ENCODE measurements at places on chromosomes 2 and 18.
A peak's percentile ranks its signal among the peaks of the same experiment; 100 is the strongest.

DNA sequence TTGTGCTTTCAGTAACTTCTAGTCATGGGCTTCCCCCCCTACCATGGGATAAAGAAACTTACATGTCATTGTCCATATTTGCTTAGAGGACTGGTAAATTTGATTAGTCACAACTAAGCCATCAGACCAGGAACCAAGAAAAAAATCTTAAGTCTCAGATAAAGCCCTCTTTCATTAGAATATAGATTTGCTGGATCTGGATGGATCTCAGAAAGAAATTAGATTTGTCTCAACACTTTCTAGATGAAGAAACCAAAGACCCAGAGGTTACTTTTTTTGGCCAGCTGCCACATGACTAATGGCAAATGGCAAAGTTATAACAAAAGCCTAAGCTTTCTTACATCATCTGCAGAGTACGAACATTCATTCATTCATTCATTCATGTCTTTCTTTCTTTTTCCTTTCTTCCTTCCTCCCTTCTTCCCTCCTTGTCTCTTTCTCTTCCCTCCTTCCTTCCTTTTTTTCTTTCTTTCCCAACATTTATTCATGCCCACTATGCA lies 60.2 kb downstream of the CDCA7 start:
- peak; percentile 33 for DNase-seq

DNA sequence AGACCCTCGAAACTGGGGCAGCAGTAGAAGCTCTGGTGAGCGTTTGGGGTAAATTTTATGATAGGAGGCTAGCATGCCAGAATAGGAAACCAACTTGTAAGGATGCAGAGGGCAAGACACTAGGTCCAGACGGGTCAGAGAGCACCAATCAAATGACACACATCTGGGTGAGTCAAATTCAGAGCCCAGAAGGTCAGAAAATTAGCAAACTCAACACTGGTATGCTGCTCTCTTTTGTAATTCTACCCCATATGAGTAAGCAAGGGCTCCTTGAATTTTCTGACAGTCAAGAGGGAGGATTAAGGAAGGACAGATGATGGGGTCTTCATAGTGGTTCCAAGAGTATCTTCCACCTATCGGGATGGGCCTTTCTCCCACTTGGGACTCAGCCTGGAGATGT lies 209.8 kb downstream of the BCL2 start:
- no peak for DNase-seq

- no peak for DNase-seq
Measured at GRCh38 chr2:60297296-60298005, 256.0 kb downstream of the BCL11A start.

DNA sequence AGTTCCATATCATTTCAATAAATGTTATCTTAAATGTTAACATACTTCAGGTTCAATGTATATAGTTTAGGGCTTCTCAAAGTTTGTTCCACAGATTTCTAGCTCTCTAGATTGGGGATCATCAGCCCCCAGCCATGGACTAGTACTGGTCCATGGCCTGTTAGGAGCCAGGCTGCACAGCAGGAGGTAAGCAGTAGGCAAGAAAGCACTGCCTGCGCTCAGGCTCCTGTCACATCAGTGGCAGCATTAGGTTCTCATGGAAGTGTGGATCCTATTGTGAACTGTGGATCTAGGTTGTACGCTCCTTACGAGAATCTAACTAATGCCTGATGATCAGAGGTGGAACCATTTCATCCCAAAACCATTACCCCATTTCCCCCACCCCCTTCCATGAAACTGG lies 531.1 kb downstream of the PARD3B start:
- DNase-seq: no peak

GRCh38 chr2:6083136-6083535 lies 391.0 kb downstream of the SOX11 start:
- peak; percentile 82 for DNase-seq

DNA sequence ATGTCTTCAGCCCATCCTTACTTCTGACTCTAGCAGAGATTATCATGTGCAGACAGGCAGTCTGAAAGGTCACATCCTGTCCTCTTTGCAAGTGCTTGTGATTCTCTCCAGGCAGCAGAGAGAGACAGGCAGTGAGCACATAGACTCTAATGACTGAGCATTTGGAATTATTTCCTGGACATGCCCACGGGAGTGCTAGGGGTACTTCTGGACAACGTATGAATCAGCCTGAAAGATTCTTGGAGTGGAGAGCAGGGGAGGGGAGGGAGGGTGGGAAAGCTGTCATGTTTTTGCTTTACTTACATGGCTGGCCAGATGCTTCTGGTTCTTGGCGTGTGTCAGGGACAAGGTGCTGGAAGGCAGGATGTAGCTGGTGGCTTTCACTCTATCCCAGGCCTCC lies 150.6 kb downstream of the RIF1 start:
- DNase-seq: no peak

DNA sequence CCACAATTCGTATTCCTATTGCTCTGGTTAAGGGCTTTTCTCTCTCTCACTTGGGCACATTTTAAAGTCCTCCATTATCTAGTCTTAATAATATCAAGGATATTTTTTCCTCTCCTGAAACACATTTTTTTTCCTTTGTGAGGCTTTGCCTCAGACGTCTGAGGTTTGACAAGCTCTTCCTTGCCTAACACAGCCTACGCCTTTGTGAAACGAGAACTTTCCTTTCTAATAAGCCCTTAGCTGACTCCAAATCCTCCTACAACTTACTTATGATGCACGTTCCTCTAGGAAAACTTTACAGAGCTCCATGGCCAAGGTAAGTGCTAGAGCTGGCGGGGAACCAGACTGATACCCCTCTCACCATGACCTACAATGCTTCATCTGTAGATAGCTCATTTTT lies 841.5 kb downstream of the SOCS6 start:
- DNase-seq: no peak

DNA sequence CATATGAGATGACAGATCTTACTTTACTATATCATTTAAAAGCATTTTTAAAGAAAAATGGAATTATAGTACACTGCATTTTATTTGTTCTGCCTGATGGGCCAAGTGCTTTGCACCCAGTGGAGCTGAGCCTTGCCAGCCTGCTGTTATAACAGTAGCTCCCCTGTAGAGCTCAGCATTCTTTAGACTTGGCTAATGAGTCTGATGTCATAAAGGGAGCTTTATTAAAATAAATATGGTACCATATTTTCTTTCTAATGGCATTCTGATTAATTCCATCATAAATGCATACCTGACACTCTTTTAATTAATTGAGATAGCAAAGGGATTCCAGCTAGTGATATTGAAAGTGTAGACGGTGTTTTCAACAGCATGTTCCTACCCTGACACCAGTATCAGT lies 40.7 kb downstream of the PARD3B start:
- no peak for DNase-seq

- DNase-seq: no peak
Measured at GRCh38 chr2:9249020-9249800, 42.6 kb downstream of the ASAP2 start.

GRCh38 chr2:219058541-219059374 lies 2.0 kb downstream of the IHH start:
- no peak for DNase-seq

GRCh38 chr2:96081042-96081441 lies 35.3 kb downstream of the ADRA2B start:
- DNase-seq: no peak

DNA sequence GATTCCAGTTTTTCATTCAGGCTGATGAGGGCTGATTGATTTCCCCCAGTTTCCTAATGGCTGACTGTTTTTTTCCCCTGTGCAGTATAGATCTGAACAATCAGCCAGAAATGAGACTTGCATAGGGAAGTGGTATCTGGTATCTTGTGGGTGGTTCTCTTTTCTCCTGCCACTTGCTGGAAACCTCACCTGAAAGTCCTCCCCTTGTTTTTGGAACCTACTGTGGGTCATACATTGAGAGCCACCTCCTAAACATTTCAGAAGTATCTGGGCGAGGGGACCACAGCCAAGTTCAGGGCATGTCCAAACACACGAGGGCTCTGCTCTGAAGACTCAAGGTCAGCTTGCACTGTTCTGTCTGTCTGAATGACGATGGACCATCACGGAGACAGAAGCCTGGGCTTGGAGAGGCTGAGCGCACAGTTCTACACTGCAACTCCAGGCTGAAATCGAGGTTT lies 19.3 kb downstream of the ALPK2 start:
- DNase-seq: no peak

GRCh38 chr18:10017043-10017442 lies 103.2 kb downstream of the VAPA start:
- DNase-seq: no peak

- no peak for DNase-seq
Measured at GRCh38 chr2:158650646-158651357, 144.3 kb upstream of the DAPL1 start.

GRCh38 chr18:64017870-64018269 lies 48.0 kb downstream of the SERPINB8 start:
- DNase-seq: peak; percentile 7

DNA sequence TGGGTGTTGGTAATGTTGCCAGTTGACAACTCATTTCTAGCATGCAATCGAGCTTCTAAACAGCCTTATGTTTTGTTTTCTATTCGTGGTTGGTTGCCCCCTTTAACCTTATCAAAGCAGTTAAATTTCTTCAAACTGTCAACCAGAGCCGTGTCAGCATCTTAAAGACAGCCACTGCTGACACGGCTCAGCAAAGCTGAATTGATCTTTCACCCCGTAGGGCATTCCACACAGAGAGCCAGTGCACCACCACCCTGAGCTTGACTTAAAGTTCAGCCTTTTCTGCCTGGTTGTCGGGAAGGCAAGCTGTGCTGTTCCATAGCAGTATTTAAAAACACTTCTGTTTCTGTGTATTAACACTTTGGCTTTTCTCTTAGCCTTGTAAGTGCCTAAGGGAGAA lies 355.0 kb upstream of the CHST9 start:
- DNase-seq: no peak

- no peak for DNase-seq
Measured at GRCh38 chr18:7234091-7234490, 3.2 kb downstream of the LRRC30 start.

GRCh38 chr2:119157850-119158511 lies 570 bp downstream of the C1QL2 start:
- DNase-seq: no peak

DNA sequence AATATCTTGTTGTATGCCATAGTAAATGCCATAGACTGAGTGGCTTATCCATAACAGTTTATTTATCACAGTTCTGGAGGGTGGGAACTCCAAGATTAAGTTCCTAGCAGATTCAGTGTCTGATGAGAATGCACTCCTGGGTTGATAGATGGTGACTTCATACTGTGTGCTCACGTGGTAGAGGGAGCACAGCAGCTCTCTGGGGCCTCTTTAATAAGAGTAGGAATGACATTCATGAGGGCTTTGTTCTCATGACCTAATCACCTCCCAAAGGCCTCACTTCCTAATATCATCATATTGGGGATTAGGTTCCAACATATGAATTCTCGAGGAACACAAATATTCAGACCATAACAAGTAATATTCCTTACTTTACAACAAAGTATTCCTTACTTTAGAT lies 98.1 kb upstream of the SH3BP4 start:
- no peak for DNase-seq

DNA sequence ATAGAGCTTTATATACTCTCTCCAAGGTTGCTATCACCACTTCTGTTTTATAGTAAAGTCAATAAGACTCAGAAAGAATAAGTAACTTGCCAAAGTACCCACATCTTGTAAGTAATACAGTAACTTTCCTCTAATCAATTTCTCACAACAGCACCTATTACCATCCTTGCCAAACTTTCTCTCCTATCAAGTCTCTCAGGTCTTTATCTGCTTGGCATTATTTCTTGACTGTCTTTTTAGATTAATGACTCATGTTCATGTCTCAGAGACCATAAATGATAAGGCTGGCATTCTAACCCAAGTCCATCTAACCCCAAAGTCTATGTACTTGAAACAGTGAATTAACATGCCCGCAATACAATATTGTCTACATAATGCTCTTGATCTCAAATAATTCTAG lies 618.0 kb upstream of the ZEB2 start:
- DNase-seq: no peak

- DNase-seq: no peak
Measured at GRCh38 chr2:174263997-174264396, 15.7 kb upstream of the OLA1 start.

DNA sequence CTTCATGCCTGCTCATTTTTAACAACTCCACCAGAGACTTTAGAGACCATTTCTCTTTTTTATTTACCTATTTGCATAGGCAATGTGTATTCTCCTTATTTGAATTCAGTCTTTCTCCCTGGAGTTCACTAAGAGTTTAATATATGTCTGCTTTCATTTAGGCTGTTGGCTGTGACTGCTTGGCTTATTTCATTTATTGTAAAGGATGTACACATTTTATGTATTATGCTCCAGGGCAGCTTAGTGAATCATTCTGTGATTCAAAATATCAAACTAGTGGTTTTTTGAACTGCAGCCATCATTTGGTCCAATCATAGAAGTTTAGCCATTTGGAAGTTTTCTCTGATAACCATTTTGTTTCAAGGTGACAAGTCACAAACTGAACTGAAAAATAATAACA lies 229.6 kb downstream of the LPIN1 start:
- no peak for DNase-seq

GRCh38 chr2:169485650-169486138 lies 6.4 kb downstream of the BBS5 start:
- no peak for DNase-seq

GRCh38 chr2:204437408-204437807 lies 107.9 kb upstream of the PARD3B start:
- DNase-seq: no peak

DNA sequence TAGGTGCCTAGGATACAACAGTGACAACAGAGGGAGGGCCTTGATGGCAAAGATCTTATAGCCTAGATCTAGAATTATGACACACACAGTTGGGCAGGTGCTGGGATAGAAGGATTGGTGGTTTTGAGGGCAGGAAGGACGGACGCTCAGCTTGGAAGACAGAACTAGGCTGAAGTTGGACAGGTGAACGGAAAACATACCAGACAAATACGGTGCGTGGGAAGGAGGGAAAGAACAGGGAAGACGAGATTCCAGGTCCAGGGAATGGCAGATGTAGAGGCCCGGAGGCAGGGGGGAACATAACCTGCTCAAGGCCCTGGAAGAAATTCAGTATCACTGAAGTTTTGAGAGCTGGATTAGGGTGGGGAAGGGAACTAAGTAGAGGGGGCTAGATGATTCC lies 40.8 kb downstream of the CRACDL start:
- no peak for DNase-seq

GRCh38 chr2:47063538-47063930 lies 91.6 kb downstream of the STPG4 start:
- no peak for DNase-seq

GRCh38 chr18:7921938-7922587 lies 354.9 kb downstream of the PTPRM start:
- DNase-seq: no peak

All from smooth muscle cell of the brain vasculature (primary cell).